ENCODE measurements at places on chromosomes 4 and X.

DNA sequence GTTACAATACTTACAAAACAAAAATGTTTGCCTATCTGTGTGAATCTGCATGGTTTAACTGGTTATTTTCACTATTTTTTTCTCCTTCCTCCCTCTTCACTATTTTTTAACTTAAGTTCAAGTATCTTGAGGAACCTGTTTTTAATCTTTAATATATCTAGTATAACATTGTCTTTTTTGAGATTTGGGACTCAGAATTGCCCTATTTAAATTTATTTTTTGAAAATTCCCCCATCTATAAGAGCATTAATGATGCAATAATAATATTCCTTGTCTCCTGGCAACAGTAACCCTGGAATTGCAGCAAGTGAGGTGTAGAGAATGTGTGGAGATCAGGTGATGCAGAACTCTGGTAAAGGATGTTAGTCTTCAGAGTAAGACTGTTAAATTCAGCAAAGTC is at the start of gene TENT5D:
Gene TENT5D (plus strand): TSS at position 301 of the 400 bp plus-strand sequence. CDS start 22,093 bp downstream, outside the sequence.
- no peak for DNase-seq

GRCh38 chr4:86685401-86685800 is 91.3 kb downstream of the PTPN13 start:
- DNase-seq, result no peak

GRCh38 chr4:172751550-172751949 is 417.1 kb upstream of the GALNT7 start:
- no peak for DNase-seq

GRCh38 chrX:114580336-114580735 is 3.5 kb upstream of the HTR2C start:
- DNase-seq, result no peak

- DNase-seq, result no peak
Measured at GRCh38 chr4:2295900-2296442, 34.1 kb upstream of the MXD4 start.

DNA sequence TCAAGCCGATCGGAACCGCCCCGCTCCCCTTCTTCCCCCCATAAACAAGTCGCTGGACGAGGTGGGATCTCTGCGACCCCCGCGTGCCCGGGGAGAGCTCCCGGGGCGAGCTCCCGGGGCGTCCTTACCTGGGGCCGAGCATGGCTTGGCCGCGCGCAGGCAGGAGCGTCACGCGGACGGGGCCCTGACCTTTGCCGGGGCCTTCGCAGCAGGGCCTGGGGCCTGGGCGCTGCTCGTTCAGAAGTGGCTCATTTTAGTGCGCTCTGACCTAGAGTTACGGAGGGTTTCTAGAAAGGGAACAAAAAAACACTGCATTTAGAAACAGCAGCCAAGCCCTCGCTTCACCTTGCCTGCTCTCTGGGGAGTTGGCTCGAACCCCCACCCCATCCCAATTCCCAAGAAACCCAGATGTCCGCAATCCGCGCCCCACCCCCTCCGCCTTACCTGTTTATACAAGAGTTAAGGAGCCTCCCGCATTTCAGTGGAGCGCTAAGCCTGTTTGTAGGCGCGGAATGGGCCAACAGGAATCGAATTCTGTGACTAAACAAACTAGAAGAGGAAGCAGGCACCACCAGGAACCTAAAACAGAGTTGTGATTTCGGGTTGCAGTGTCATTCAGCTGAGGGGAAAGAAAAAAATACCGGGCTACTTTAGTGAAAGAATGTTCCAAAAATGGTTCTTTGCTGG is 814 bp upstream of the RBM47 start:
- peak; percentile 4 for DNase-seq

DNA sequence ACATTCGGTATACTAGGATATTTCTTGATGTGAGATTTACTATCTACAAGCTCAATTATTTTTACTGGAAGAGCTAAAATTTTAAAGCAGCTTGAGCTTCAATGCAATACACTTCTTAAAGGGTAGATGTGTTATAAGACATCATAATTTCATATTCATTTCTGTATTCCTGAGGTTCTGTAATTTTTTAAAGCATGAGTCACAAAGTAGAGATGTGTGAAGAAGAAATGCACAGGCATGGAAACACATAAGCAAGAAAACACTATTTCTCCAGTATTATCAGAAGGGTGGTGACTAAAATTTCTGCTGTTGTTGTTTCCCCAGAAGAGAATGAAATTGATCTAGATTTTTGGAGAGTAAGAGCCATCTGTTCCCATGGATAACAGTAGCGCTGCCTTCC is 72.6 kb downstream of the INPP4B start:
- no peak for DNase-seq

DNA sequence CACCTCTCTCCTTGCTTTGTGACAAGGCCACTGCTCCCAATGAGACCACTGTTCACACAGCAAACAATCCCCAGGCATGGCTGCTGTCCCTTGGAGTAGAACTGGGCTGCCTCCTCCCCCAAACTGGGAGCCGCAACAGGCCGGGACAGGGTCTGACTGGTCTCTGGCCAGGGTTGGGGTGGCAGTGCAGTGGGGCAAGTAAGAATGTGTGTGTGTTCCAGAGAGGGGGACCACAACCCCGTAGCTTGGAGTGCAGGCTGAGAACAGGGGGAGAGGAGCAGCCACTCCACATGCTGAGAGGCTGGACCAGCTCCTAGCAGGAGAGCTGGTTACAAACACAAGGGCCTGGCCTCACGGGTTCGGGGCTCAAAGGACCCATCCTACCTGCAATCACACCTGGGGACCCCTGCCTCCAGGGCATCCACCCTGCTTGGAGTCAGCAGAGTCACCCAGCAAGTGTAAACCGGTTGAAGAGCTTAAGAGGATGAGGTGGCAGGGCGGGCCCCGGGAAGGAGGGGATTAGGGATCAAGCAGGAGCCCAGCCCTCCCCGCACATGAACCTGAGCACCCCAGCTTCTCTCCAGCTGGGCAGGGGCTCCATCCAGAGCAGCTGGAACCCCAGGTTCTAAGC is 3.8 kb upstream of the ZNF185 start:
- DNase-seq, result no peak

- DNase-seq, result no peak
Measured at GRCh38 chr4:98006060-98006459, 137.2 kb downstream of the STPG2 start.

DNA sequence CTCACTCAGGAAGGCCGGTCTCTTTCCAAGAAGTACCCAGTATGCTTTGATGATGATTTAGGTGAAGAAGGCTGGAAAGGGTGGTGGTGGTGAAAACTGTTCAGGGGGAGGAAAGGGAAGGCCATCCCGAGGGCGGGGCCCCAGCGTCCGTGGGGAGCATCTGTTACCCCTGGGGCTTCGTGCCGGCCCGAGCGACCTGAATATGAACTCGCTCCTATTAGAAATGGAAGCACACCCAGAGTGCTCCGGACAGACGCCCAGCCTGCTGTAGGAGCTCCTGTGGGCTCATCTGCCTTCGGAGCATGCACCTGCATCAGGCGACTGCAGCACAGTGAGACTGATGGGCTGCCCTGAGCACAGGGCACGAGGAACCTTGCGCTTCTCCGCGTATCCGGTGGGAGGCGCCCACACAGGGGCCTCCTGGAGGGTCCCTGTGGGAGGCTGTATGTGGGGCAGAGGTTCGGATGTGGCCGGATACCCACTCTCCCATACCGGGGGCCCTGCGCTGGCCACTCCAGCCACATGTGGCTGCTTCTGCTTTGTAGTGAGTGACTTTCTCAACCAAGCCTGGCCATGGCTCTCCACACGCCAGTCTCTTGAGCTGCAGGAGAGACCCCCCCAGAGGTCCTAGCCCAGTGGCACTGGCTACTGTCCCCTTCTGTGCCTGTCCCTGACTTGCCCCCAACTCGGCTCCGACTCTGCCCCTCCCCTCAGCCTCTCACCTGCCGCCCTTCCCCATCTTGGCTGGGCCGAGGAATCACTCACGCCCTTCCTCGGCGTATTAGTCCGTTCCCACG is 36.7 kb downstream of the FGFRL1 start:
- DNase-seq, result no peak

- DNase-seq, result no peak
Measured at GRCh38 chr4:92477298-92477697, 173.5 kb downstream of the GRID2 start.

DNA sequence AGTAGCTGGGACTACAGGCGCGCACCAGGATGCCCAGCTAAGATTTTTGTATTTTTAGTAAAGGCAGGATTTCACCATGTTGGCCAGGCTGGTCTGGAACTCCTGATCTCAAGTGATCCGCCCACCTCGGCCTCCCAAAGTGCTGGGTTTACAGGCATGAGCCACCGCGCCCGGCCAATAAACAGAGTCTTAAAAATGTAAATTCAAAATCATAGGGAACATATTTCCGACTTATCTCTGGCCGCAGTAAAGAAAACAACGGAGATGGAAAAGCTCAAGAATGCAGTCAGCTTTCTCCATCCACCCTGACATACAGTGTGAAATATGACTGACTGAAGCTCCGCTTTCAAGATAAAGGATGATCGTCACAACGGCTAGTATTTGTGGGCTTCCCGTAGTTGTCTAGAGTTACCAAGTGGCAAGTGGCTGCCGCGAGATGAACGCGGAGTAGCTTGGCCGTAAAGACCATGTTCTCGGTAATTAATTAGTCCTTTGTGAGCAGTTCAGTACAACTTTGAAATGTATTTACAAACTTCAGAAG is 495.1 kb upstream of the FAT1 start:
- no peak for DNase-seq

DNA sequence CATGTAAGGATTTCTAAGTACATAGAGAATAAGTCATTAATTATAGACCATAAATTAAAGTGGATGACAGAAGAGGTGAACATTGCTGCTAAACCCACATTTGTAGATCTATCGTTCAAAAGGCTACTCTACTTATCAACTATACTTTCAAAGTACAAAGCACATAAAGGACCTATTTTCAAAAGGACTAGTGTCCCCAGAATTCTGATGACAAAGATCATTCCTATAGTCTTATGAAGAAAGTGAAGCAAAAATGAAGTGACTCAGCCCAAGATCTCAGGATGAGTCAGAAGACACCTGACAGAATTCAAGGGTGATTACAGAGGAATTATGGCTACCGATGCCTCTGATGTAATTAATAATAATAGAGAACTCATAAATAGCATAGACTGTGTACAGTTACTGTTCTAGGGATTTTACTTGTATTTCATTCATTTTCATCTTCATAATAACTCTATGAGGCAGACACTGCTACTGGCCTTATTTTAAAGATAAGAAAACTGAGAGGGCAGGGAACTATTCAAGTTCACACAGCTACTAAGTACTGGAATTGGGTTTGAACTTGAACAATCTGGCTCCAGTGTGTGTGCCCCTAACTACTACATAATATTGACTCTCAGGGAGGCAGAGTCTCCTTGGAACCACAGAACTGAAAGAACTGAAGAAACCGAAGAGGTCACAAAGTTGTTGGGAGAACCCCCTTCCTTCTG is 17.1 kb downstream of the USP46 start:
- DNase-seq, result no peak

DNA sequence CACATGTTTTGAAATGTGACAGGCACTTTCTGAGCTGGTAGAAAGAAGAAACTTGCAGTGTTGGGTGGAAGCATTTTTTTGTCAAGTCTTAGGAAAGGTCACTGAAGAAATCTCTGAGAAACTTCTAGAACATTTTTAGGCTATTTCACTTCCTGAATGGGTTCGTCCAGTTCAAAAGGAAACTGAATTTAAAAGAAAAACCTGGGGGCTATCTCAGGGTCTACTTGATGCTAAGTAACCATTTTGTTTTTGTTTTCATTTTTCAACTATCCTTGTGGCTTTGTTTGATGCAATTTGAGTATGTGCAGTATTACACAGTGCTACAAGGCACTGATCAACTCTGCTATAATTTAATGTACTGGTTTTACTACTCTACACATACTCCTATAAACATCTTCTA is 34.0 kb upstream of the AMOT start:
- DNase-seq, result no peak

- no peak for DNase-seq
Measured at GRCh38 chrX:118420462-118420861, 74.6 kb downstream of the WDR44 start.

DNA sequence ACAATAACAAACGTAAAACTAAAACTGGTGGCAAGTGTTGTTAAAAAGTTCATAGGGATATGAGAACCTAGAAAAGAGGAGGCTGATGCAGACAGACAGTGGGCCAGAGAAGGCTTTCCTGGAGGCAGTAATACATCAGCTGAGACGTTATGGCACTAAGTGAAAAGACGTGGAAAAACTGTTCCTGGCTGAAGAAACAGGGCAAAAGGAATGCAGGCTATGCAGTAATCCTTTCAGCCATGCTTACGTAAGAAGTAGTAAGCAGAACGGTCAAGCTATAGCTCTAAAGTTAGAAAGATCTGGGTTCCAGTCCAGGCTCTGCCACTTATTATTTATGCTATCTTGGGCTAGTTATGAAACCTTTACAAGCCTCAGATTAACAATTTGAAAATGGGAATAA is 6.4 kb downstream of the LAMTOR3 start:
- DNase-seq, result no peak

DNA sequence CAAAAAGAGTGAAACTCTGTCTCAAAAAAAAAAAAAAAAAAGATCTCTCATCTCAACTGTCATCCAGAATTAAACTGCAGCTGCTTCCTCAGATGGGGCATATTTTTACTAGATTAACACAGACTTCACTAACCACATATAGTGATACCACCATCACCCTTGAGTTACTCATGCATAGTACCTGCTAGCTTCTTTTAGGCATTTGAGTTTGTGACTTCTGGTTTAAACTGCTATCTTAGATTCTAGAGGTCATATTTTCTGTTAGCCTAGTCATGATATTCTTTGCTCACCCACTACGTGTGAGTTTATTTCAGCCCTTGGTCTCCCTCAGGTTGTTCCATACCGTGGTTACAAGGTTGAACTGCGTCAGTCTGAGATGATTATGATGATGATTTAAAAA is 154.9 kb upstream of the BMP3 start:
- no peak for DNase-seq

- no peak for DNase-seq
Measured at GRCh38 chr4:38925492-38926413, 58.1 kb downstream of the FAM114A1 start.

DNA sequence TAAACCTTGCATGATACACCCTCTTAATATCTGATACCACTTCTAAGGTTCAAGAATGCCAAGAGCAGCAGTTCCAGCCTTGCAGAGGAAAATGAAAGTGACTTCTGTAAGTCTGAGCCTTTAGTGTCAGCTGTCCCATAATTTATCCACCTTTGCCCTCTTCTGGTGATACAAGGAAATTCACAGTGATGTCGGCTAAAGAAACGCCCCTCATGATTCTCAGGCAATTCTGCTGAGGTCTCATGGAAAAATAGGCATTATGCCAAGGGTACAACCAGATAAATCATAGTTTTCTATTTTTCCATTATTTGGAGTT is 172.2 kb upstream of the CXCL13 start:
- no peak for DNase-seq

GRCh38 chrX:40108162-40108958 is 10.6 kb upstream of the BCOR start:
- no peak for DNase-seq
